ENCODE measurements at places on chromosomes 6 and 20. TPM values are rescaled to one million over a fixed set of nuclear protein-coding genes. Genes with fewer than 3 reads are reported as not detected.

GRCh38 chr6:33763483-33763882 lies 16.8 kb upstream of the IP6K3 start:
- no peak for DNase-seq

DNA sequence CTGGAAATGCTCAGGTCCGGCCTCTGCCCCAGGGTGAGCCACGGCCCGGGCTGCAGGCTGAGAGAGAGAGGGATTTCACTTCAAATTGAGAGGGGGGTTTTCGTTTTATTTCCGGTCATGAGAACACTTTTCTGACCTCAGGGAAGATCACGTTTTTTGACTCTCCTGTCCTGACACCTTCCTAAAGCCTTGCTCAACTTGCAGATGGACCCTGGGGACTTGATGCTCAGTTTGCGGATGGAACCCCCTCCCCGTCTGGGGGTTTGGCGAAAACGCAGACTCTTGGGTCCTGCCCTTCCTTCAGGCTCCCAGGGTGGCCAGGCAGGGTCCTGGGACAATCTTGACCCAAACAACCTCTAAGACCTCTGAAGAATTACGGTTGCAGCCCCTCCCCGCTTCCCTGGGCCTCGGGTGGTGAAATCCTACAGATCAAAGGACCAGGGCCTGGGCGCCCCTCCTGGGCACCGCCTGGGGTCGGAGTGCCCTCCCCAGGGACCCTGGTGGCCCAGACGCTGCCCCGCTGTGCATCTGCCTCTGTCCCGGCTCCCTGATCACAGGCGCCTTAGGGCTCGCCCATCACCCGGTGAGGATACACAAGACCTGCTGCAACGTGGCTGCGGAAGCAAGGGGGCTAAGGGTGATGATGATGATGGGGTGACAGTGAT lies 148.2 kb downstream of the ERMARD start:
- no peak for DNase-seq

- DNase-seq: no peak
Measured at GRCh38 chr6:135141728-135142127, 39.4 kb upstream of the MYB start.

The SLC12A5 gene
- 2.8 TPM for polyA plus RNA-seq

The FAM209B gene
- polyA plus RNA-seq: not detected

The TCF19 gene
- 12.5 TPM for polyA plus RNA-seq

The ADTRP gene
- polyA plus RNA-seq: 0.08 TPM

The SASH1 gene
- polyA plus RNA-seq: 6.0 TPM

The BHLHE23 gene
- polyA plus RNA-seq: not detected
